PC-9 (cell line): ENCODE measurements at places on chromosomes 7 and 10. TPM values are rescaled to one million over a fixed set of nuclear protein-coding genes. Genes with fewer than 3 reads are reported as not detected.
A peak's percentile ranks its signal among the peaks of the same experiment; 100 is the strongest.

GRCh38 chr10:128916383-128916782, 550.7 kb upstream of the MGMT start:
- H3K27me3 ChIP-seq, result peaks cover 23% of the 10 kb centered on the region
- DNase-seq, result no peak
- H3K36me3 ChIP-seq, result no peaks in the 10 kb centered on the region
- H3K4me1 ChIP-seq, result no peaks in the 10 kb centered on the region
- H3K4me3 ChIP-seq, result no peak overlapping the region

- H3K27ac ChIP-seq, result no peak overlapping the region
- DNase-seq, result no peak
- H3K4me3 ChIP-seq, result peak overlapping the region; percentile 62
- no peaks in the 10 kb centered on the region for H3K36me3 ChIP-seq
- H3K4me1 ChIP-seq, result peaks cover 26% of the 10 kb centered on the region
These were observed 1.3 kb downstream of the KAZALD1 start for GRCh38 chr10:101063050-101063525.

DNA sequence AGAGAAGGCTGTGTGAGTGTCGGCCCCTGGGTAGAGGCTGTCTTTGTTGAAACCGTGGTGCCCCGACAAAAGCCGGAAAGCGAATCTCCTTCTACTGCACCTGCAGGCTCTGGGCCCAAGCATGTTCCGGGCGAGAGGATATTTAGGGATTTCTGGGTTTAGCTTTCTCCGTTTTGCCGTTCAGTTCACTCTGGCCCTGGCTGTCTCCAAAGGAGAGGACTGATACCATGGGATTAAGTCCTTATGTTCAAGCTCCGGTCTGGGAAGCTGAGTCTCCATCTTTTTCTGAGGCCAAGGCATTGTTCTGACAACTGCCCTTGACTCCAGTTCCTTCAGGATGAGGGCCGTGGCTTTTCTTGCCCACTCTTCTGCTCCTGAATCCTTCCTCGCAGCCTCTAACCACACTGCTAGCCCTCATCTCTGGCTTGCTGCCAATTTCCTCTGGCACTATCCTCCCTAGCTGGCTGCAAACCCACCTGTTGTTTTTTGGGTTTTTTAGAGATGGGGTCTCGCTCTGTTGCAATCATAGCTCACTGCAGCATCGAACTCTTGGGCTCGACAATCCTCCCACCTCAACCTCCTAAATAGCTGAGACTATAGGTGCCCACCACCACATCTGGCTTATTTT, 206.8 kb downstream of the SKIDA1 start:
- H3K4me3 ChIP-seq, result no peak overlapping the region
- DNase-seq, result no peak
- no peaks in the 10 kb centered on the region for H3K27me3 ChIP-seq
- no peak overlapping the region for H3K27ac ChIP-seq
- H3K36me3 ChIP-seq, result no peaks in the 10 kb centered on the region

- H3K36me3 ChIP-seq, result no peaks in the 10 kb centered on the region
- DNase-seq, result no peak
- H3K27ac ChIP-seq, result no peak overlapping the region
- H3K4me1 ChIP-seq, result no peaks in the 10 kb centered on the region
- H3K4me3 ChIP-seq, result no peak overlapping the region
- no peaks in the 10 kb centered on the region for H3K27me3 ChIP-seq
These were observed 31.2 kb downstream of the STMP1 start for GRCh38 chr7:135693558-135693957.

GRCh38 chr10:113600569-113600968, 47.7 kb downstream of the HABP2 start:
- no peak for DNase-seq
- no peak overlapping the region for H3K27ac ChIP-seq
- no peak overlapping the region for H3K4me3 ChIP-seq
- no peaks in the 10 kb centered on the region for H3K4me1 ChIP-seq

- no peaks in the 10 kb centered on the region for H3K27me3 ChIP-seq
- H3K36me3 ChIP-seq, result no peaks in the 10 kb centered on the region
- peaks cover 39% of the 10 kb centered on the region for H3K4me1 ChIP-seq
- DNase-seq, result peak; percentile 72
These were observed 126.2 kb downstream of the PRPF18 start for GRCh38 chr10:13712837-13713581.

DNA sequence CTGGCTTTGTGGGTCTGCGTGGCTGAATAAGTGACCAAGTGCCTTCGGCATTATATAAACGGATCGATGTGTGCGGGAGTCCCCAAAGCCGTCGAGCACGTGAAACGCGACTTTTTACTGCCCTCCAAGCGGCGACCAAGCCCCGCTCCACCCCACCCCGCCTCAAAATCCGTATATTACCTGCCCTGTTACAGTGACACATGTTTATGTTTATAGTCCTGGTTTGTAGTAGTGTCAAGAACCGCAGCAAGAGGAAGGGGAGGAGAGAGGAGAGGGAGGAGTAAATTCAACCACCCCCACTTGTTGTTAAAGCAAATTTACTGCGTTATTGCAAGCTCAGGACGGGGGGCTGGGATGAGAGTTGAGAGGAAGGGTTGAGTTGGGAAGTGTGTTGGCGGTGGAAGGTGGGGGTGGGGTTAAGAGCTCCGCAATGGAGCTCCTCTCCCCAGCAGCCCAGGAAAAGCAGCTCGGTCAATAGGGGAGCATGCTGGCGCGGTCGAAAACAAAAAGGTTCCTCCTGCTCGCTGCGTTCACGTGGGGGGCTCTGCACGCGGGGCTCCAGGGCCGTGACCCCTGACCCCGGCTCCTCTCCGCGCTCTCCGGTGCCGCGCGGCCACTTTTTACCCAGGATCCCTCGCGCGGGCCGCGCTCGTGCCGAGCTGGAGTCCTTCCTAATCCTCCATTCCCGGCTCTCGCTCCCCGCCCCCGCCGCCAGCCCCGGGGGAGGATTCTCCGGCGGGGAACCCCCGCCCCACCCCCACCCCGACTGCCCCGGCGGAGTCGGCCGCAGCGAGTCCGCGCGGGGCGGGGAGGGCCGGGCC, at the start of gene SKIDA1:
Gene SKIDA1, minus strand, starts transcription at position 316 of the 821 bp plus-strand sequence. CDS start 7,860 bp downstream, outside the sequence.
- no peaks in the 10 kb centered on the region for H3K27me3 ChIP-seq
- H3K27ac ChIP-seq, result peak within 1 kb of the TSS; percentile 79
- peak within 1 kb of the TSS; percentile 71 for H3K4me3 ChIP-seq

- no peaks in the 10 kb centered on the region for H3K4me1 ChIP-seq
- H3K4me3 ChIP-seq, result no peak overlapping the region
- no peak for DNase-seq
These were observed 456.2 kb downstream of the DNAJB6 start for GRCh38 chr7:157793087-157793353.

GRCh38 chr7:90621747-90622140, 25.6 kb downstream of the CDK14 start:
- no peaks in the 10 kb centered on the region for H3K4me1 ChIP-seq
- H3K27ac ChIP-seq, result no peak overlapping the region
- H3K27me3 ChIP-seq, result no peaks in the 10 kb centered on the region
- no peaks in the 10 kb centered on the region for H3K36me3 ChIP-seq
- DNase-seq, result no peak

DNA sequence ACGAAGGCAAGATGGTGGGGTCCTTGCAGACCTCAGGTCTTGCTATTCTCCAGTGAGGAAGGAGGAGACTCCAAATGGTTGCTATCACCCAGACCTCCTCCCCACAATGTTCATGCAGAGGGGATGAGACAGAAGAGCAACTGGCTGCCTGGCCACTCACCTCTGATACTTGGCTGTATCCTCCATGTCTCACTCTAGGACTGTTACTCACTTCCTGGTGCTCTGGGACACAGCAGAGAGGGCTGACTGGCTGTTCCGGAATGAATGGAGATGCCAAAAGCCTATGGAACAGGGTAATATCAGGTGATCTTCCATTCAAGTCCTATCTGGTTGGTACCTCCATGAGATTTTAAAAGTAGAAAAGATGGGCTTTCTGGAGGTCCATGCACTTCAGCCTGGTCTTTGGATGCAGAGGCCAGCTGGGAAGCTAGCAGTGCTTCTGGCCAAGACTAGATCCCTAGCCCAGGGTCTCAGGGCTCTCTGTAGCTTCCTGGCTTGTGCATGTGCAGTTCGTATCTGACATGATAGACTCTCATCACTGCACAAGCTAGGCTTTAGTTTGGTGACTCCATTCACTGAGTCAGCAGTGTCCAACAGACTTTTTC, 27.0 kb upstream of the ABI1 start:
- DNase-seq, result no peak
- H3K36me3 ChIP-seq, result no peaks in the 10 kb centered on the region
- no peaks in the 10 kb centered on the region for H3K27me3 ChIP-seq
- no peak overlapping the region for H3K27ac ChIP-seq
- no peaks in the 10 kb centered on the region for H3K4me1 ChIP-seq

DNA sequence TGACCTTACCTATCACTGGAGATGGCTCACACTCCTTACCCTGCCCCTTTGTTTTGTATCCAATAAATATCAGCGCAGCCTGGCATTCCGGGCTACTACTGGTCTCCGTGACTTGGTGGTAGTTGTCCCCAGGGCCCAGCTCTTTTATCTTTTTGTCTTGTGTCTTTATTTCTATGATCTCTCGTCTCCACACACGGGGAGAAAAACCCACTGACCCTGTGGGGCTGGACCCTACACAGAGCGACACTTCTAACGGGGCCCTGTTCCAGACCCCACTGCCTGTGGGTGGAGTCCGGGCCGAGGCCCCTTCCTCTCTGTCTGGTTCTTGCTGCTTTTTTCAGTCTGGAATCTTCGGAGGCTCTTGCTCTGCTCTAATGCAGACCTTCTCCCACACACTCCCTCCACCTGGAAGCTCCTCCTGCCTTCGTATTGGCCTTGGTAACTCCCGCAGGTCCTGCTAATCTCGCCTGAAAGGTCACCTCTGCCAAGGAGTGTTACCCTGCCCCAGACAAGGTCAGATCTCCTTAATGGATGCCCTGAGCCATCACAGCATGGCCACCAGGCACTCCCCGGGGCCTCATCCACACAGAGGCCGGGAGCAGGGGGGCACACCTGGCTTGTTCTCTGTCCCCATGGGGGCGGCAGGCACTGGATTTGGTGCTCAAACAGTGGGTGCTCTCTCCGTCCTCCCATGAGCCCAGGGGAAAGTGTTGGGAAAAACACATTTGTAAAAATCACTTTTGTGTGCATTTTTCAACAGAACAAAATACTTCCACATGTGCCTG, 531.7 kb downstream of the PTPRN2 start:
- H3K27ac ChIP-seq, result no peak overlapping the region
- peaks cover 78% of the 10 kb centered on the region for H3K27me3 ChIP-seq
- H3K36me3 ChIP-seq, result no peaks in the 10 kb centered on the region
- H3K4me3 ChIP-seq, result no peak overlapping the region
- no peak for DNase-seq

DNA sequence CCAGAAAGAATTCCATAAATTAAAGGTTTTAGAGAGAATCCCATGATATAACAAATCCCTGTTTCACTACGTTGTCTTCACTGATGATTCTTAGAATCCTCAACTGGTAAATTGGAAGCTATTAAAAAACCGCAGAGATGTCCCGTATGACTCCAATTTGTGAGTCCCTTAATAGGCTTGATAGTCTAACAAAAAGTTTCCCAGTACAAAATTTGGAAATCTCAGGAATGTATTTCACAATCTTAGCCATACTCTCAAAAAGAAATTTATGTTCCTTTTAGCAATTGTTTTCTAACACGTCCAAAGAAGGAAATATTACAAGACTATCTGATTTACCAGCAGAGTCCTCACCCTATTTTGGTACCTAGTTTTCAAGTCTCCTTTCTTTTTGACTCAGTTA, 2.5 kb downstream of the TES start:
- no peaks in the 10 kb centered on the region for H3K27me3 ChIP-seq
- peak overlapping the region; percentile 99 for H3K27ac ChIP-seq
- peaks cover 29% of the 10 kb centered on the region; the same call in 1 of the 2 replicates for H3K36me3 ChIP-seq
- H3K4me3 ChIP-seq, result peak overlapping the region; percentile 87

DNA sequence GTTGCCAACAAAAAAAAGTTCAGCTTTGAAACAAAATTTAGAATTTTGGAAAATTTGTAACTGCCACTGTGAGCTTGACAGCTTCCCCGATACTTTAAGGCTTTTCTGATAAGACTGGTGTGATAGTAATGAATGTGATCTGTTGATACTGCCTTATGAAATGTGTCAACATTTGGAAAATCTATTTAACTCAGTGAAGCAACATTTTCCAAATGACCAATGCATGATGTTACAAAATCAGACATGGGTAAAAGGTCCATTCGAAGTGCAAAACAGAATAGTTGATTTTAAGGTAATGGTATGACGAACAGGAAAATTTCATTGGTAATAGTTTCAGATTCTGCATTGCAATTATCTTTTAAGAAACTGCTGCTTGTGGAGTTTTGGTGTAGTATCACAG, 175.4 kb downstream of the SEM1 start:
- H3K36me3 ChIP-seq, result no peaks in the 10 kb centered on the region
- DNase-seq, result no peak
- H3K27ac ChIP-seq, result no peak overlapping the region
- H3K4me1 ChIP-seq, result no peaks in the 10 kb centered on the region
- H3K27me3 ChIP-seq, result no peaks in the 10 kb centered on the region
- no peak overlapping the region for H3K4me3 ChIP-seq

COL17A1 gene
- 31.6 and 41.3 TPM in 2 replicates for total RNA-seq

DGKI gene
- 0.41 and 0.65 TPM in 2 replicates for total RNA-seq

HOXA4 gene
- total RNA-seq, result not detected in 2 replicates

CTAGE6 gene
- total RNA-seq, result 0.90 TPM in 1 of 2 replicates, not detected in the other
